ENCODE measurements at places on chromosomes 11 and 22. TPM values are rescaled to one million over a fixed set of nuclear protein-coding genes. Genes with fewer than 3 reads are reported as not detected.

VSIG10L2 gene
- not detected for total RNA-seq

IL18BP gene
- 13.5 TPM for total RNA-seq

NCAM1 gene
- 84.7 TPM for total RNA-seq

FADS2 gene
- 140 TPM for total RNA-seq

- no peak for DNase-seq
Measured at GRCh38 chr11:12410006-12410728, 32.8 kb downstream of the PARVA start.

DNA sequence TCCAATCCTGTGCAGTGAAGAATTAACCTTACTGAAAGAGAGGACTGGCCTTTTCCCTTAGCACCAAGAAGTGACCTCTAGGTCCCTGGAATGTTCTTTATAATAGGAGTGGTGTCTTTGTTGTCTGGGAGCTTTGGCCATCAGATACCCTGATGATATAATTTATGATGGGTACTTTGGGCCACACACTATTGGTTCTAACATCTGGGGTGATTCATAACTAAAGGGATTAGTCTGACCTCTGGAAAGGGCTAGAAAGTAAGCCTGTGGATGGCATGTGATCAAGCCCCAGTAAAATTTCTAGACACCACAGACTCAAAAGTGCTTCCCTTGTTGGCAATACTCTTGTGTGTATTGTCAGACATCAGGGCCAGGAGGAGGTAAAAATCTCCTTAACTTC is 891.2 kb downstream of the KCNA4 start:
- DNase-seq = no peak

- no peak for DNase-seq
Measured at GRCh38 chr11:124841201-124841600, 24.0 kb upstream of the ROBO3 start.

GRCh38 chr11:115493488-115493887 is 10.7 kb downstream of the CADM1 start:
- DNase-seq = no peak

DNA sequence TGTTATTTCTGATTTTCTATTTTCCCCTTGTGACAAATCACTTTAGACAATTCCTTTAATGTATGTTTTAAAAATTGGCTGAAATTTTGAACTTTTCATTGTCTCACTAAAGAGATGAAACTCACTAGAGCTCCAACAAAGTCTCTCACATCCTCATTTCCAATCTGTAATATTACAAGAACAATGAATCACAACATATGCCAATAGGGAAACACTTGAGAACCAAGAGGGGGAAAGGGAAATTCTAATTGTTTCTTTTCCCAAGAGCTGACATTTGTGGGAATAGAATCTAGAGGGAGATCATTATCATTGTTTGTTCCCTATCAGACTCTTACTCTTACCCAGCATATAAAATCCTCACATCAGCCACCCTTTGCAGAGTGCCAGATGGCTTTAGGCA is 28.2 kb downstream of the OR10D3 start:
- DNase-seq = no peak

- no peak for DNase-seq
Measured at GRCh38 chr22:46229701-46230100, 20.4 kb downstream of the CDPF1 start.

- DNase-seq = peak; percentile 88
Measured at GRCh38 chr22:50306753-50307749, at the start of gene PLXNB2. Gene PLXNB2 (minus strand): TSS chr22:50307646. CDS start chr22:50290584, 17,062 bp downstream.

DNA sequence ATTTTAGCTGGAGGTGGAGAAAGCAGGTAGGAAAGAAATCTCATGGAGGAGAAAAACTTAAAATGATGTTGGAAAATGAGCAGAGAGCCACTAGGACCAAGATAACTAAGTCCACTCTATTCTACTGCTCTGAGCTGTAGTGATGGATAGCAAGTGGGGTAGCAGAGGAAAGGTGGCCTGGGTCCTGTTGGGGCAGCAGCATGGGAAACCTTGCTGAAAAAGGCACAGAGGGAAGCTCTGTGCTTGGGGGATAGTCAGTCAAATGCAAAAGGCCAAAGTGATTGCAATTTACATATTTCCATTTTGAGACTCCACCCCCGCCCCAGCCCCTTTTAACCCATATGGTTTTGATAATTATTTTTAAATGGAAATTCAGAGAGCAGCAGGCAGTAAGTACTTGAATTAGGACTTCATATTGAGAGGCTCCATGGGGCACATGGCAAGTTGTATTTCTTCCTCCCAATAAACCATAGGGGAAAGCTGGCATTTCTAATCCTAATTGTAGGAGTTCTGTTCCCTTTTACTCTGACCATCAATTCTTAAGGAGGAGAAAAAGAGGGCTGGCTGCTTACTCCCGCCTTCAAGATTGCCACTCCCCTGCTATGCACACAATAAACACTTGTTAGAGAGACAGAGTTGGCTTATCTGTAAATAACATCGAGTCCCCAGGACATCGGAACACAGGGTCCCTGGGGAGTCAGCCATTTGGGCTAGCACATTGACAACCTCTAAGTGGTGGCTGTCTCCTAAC is 1341.5 kb upstream of the TENM4 start:
- no peak for DNase-seq

DNA sequence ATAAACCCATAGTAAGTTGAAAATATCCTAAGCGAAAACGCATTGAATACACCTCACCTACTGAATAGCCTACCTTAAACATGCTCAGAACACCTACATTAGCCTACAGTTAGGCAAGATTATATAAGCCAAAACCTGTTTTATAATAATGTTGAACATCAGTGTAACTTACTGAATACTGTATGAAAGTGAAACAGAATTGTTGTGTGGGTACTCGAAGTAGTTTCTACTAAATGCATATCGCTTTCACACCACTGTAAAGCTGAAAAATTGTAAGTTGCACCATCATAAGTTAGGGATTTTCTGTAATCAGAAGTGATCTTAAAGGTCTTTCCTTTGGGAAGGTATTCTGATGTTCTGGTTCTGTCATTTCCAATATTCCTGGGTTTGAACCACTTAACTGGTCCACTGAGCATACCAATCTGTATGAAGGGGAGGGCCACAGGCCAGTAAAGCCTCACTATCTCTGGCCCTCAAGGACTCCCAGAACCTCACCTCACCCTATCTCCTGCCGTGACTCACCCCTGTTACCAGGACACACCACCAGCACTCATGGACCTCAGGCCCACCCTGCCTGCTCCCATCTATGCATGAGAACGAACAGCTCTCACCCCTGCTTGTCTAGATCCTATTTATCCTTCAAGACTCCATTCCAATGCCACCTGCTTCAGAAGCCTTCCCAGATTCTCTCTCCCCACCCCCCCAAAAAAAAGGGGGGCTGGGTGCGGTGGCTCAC is 70.0 kb downstream of the NAT10 start:
- no peak for DNase-seq

- DNase-seq = no peak
Measured at GRCh38 chr11:35907648-35908431, 36.0 kb upstream of the LDLRAD3 start.

- DNase-seq = no peak
Measured at GRCh38 chr22:49084206-49084605, 743.5 kb downstream of the BRD1 start.
